Astrocyte (in vitro differentiated cells and primary cell): ENCODE measurements at places on chromosomes 5 and 9. TPM values are rescaled to one million over a fixed set of nuclear protein-coding genes. Genes with fewer than 3 reads are reported as not detected.

Gene GADD45G
- total RNA-seq: 3.5 and 5.2 TPM in 2 replicates

Gene PCDHB4
- total RNA-seq: 1.0 and 1.1 TPM in 2 replicates

Gene HCN1
- 0.11 and 0.17 TPM in 2 replicates for total RNA-seq

Gene SLC4A9
- total RNA-seq: 0.25 TPM in 1 of 2 replicates, not detected in the other

Gene CDHR2
- total RNA-seq: 0.43 and 0.50 TPM in 2 replicates

Gene EMB
- total RNA-seq: 19.8 and 25.7 TPM in 2 replicates

Gene PCDHB9
- 3.6 and 5.3 TPM in 2 replicates for total RNA-seq

DNA sequence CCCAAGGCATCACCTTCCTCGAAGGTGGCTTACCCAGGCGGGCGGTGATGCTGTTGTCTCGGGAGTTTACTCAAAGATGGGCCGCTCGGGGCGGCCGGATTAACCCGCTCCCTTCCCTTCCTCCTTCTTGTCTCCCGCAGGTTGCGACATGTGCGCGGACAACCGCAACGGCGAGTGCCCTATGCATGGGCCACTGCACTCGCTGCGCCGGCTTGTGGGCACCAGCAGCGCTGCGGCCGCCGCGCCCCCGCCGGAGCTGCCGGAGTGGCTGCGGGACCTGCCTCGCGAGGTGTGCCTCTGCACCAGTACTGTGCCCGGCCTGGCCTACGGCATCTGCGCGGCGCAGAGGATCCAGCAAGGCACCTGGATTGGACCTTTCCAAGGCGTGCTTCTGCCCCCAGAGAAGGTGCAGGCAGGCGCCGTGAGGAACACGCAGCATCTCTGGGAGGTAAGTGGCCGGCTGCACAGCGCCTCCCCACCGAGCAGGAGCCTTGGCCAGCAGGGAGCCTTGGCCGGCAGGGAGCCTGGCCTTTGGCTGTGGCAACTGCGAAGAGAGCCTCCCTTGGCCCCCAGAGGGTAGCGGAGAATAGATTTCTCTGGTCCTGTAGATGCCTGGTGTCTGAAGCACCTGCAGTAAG lies 10.6 kb downstream of the PRDM6 start:
- H3K27me3 ChIP-seq: peaks cover 60% of the 10 kb centered on the region
- H3K27ac ChIP-seq: no peak overlapping the region
- DNase-seq: no peak
- peak overlapping the region; percentile 39 for H3K4me3 ChIP-seq

- H3K27ac ChIP-seq: no peak overlapping the region
- no peak for DNase-seq
- H3K27me3 ChIP-seq: no peaks in the 10 kb centered on the region
- no peaks in the 10 kb centered on the region for H3K4me1 ChIP-seq
Observed at GRCh38 chr5:118628660-118629354, 359.5 kb downstream of the DTWD2 start.

GRCh38 chr5:6117212-6117611 lies 261.1 kb downstream of the MED10 start:
- H3K27me3 ChIP-seq: no peaks in the 10 kb centered on the region
- no peak overlapping the region for H3K4me3 ChIP-seq
- H3K36me3 ChIP-seq: no peaks in the 10 kb centered on the region
- DNase-seq: no peak

- no peak overlapping the region for H3K27ac ChIP-seq
- peaks cover 7% of the 10 kb centered on the region for H3K27me3 ChIP-seq
- H3K4me1 ChIP-seq: no peaks in the 10 kb centered on the region
Observed at GRCh38 chr5:14572385-14572784, 9.2 kb upstream of the OTULINL start.

- peaks cover 26% of the 10 kb centered on the region for H3K36me3 ChIP-seq
- no peak overlapping the region for H3K4me3 ChIP-seq
- H3K4me1 ChIP-seq: peaks cover 8% of the 10 kb centered on the region
- H3K27ac ChIP-seq: no peak overlapping the region
Observed at GRCh38 chr9:133342570-133342969, 5.4 kb downstream of the MED22 start.

GRCh38 chr9:79268806-79269205 lies 303.0 kb upstream of the TLE4 start:
- H3K27ac ChIP-seq: no peak overlapping the region
- H3K4me3 ChIP-seq: no peak overlapping the region
- H3K27me3 ChIP-seq: no peaks in the 10 kb centered on the region
- no peak for DNase-seq
- no peaks in the 10 kb centered on the region for H3K4me1 ChIP-seq
- no peaks in the 10 kb centered on the region for H3K36me3 ChIP-seq

DNA sequence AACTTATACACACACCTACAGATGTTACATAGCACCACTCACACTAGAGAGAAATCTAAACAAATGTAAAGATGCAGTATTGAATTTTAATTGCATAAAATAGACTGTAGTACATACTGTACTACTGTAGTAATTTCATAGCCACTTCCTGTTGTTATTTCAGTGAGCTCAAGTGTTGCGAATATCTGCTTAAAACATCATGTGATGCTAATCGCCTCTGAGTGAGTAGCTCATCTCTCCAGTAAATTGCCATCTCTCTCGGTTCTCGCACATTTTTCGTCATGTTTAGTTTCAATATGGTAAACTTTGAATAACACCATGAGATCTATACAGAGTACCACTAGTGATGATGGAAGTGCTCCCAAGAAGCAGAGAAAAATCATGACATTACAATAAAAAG lies 22.0 kb upstream of the ARHGEF28 start:
- H3K4me1 ChIP-seq: peaks cover 9% of the 10 kb centered on the region
- DNase-seq: no peak
- no peaks in the 10 kb centered on the region for H3K27me3 ChIP-seq
- no peak overlapping the region for H3K27ac ChIP-seq

DNA sequence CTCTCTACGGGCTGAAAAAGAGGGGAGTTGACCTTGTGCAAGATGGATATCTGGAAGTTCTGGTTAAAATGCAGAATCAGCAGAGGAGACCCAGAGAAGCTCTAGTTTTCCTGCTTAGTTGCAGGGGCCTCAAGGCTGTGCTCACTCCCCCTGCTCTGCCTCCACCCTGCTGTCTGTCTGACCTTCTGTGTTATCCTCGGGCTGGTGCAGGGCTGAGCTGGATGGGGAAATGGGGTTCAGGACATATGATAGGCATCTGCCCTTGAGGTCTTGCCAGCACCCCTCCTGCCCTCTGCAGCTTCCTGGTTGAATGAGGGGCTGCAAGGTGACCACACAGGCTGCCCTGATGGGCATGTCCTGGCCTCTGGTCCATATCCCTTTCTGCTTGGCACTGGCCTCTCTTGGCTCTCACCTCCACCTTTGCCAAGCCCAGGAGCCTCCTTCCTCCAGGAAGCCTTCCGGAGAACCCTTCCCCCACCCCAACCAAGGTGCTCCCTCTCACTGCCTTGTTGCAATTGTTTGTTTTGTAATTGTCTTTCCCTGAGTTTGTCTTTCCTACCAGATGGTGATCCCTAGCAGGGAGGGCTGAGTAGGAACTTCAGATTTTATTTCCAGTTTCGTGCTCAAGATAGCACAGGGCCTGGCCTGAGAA lies 1.3 kb downstream of the TMEM268 start:
- no peak overlapping the region for H3K27ac ChIP-seq
- H3K4me1 ChIP-seq: peaks cover 8% of the 10 kb centered on the region
- no peaks in the 10 kb centered on the region for H3K27me3 ChIP-seq
- no peak for DNase-seq
- peak overlapping the region; percentile 64 for H3K4me3 ChIP-seq
- no peaks in the 10 kb centered on the region for H3K36me3 ChIP-seq

DNA sequence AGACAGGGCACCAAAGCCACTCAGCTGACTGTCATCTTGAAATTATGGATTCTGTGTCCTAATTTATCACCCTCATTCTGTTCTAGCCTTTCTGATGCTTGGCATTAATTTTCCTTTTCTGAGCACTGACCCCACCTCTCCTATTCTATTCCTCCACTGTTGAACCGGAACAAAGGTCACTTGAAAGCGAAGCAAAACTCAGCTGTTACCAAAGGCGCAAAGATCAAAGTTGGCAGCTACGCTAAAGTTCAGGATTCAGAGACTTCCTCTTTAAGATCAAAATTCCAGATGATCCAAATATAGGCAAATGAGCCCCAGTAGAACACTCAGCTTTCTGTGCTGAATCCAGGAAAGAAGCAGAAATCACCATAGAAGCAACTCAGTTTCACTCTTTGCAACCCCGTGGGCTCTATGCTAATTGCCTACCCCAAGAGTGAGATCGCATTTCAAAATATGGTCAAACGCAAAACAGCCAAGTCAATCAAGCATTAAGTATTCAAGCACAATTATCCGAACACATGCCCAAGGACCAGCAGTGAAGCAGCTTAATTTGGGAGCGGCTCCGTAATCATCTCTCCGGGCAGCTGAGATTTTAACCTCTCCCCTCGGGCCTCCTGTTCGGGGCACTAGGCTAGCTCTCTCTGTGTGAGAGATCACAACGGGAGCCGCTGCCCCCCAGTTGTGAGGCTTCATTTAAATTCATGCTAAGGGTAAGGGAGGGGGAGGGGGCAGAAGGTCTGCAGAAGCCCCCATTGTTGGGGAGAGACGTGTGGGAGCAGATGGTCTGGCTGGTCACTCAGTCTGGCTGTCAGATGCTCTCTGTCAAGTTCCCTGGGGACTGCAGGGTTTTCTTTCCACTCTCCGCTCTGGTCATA lies 288.6 kb downstream of the ELAVL2 start:
- H3K4me3 ChIP-seq: peak overlapping the region; percentile 54
- H3K4me1 ChIP-seq: peaks cover 8% of the 10 kb centered on the region
- H3K36me3 ChIP-seq: no peaks in the 10 kb centered on the region
- no peak overlapping the region for H3K27ac ChIP-seq
- H3K27me3 ChIP-seq: no peaks in the 10 kb centered on the region
- DNase-seq: no peak

- H3K27me3 ChIP-seq: no peaks in the 10 kb centered on the region
- no peaks in the 10 kb centered on the region for H3K36me3 ChIP-seq
- DNase-seq: no peak
- no peaks in the 10 kb centered on the region for H3K4me1 ChIP-seq
- no peak overlapping the region for H3K27ac ChIP-seq
Observed at GRCh38 chr5:174807471-174807870, 83.1 kb downstream of the MSX2 start.

GRCh38 chr9:117916291-117916690 lies 212.1 kb downstream of the TLR4 start:
- DNase-seq: no peak
- H3K36me3 ChIP-seq: no peaks in the 10 kb centered on the region
- H3K27me3 ChIP-seq: no peaks in the 10 kb centered on the region
- H3K4me1 ChIP-seq: no peaks in the 10 kb centered on the region

DNA sequence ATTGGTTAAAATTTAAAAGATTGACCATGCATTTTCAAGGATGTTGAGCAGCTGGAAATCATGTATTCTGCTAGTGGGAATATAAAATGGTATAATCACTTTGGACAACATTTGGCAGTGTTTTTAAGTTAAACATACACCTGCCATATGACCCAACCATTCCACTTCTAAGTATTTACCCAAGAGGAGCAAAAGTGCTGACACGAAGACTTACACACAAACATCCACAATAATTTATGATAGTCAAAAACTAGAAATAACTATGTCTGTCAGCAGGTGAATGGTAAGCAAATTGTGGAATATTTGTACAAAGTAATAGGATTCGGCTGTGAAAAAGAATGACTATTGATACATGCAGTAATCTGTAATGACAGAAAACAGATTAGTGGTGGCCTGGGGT lies 30.7 kb upstream of the SRP19 start:
- DNase-seq: no peak
- peaks cover 14% of the 10 kb centered on the region for H3K36me3 ChIP-seq
- no peaks in the 10 kb centered on the region for H3K4me1 ChIP-seq

- H3K4me1 ChIP-seq: peaks cover 12% of the 10 kb centered on the region
- no peaks in the 10 kb centered on the region for H3K36me3 ChIP-seq
- no peak overlapping the region for H3K27ac ChIP-seq
Observed at GRCh38 chr5:36948041-36948440, 71.5 kb downstream of the NIPBL start.

DNA sequence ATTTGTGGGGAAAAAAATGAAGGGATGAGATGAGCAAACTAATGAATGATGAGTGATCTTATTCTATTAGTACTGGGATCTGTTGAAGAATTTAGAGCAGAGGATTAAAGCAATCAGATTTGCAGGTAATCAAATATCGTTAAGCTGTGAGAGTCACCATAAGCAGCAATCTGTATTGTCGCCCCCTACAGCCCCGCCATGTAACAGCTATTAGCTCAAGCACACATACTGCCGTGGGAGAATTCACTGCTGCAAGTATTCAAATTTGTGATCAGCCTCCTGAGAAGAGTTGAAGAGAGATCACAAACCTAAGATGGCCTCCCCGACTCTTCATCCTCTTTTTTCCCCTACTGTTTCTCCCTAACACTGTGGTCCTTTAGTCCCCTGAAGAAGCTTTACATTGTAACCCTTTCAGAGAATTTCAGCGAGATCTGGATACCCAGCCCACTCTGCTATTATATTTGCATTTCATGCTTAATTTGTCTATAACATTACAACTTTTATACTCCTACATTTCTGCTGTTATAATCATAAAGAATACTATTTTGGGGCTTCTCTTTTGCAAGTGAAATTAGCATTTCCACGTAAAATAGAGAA lies 28.5 kb upstream of the PHF24 start:
- H3K27me3 ChIP-seq: peaks cover 3% of the 10 kb centered on the region
- DNase-seq: peak; percentile 1
- H3K4me3 ChIP-seq: no peak overlapping the region
- H3K36me3 ChIP-seq: no peaks in the 10 kb centered on the region

DNA sequence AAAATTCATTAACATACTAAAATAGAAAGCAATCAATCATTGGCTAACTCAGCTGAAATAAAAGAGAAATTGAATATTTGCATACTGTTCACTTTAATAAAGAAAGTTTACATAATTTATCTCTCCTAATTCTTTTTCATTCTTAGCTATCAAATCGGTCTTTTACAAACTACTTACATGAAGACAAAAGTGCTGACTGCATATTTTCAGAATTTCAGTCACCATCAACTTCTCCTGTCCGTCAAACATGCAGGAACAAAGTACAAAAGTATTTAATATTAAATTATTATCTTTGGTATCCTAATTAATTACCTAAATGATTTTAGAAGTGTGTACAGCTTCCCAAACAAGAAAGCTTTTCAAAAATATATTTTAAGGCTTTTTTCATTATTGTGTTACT lies 248.4 kb downstream of the CYLC2 start:
- H3K4me3 ChIP-seq: no peak overlapping the region
- H3K27me3 ChIP-seq: no peaks in the 10 kb centered on the region
- no peak for DNase-seq
- no peak overlapping the region for H3K27ac ChIP-seq

DNA sequence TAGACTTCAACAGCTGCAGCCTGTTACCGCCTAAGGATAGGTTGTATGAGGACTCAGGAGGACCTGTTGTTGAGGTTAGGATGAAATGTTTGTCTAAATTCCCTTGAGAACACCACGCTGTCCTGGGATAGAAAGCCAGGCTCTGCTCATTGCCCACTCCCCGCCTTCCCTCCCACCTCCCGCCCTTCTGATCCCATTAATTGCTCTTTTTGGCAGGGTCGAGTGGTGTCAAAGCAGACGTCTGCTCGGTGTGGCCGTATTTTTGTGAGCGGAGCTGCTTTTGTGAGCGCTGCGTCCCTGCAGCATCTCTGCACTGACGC lies 62.3 kb downstream of the SPATA31C2 start:
- H3K4me1 ChIP-seq: peaks cover 4% of the 10 kb centered on the region
- H3K36me3 ChIP-seq: no peaks in the 10 kb centered on the region
- no peak overlapping the region for H3K27ac ChIP-seq
- peak overlapping the region; percentile 64 for H3K4me3 ChIP-seq
- no peak for DNase-seq
